Left cardiac atrium (tissue), 4 donors: ENCODE measurements at places on chromosomes 4 and X. TPM values are rescaled to one million over a fixed set of nuclear protein-coding genes. Genes with fewer than 3 reads are reported as not detected.

The STOX2 gene
- total RNA-seq: 9.1 TPM

GRCh38 chr4:148054275-148054674 lies 322.4 kb downstream of the ARHGAP10 start:
- no peak for DNase-seq

The SYNPO2 gene
- 67.6 TPM for total RNA-seq

DNA sequence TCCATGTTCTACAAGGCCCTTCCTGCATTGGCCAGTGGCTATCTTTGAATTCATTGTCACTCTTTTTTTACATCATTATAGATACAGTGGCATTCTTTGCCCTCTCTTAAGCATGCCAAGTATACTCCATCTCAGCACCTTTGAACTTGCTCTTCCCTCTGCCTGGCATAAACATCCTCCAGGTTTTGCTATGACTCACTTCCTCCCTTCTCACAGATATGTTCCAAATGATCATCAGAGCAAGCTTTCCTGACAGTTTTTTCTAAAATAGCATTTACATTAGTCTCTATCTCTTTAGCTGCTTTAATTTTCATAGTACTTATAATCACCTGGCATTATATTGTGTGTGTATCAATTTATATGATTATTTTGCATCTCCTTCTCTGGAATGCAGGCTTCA lies 553.3 kb upstream of the MAGEB2 start:
- DNase-seq: no peak

- peak; percentile 23 for DNase-seq
Measured at GRCh38 chr4:42151568-42152506, 618 bp downstream of the BEND4 start.

The HS3ST1 gene
- total RNA-seq: 7.6 TPM
